ENCODE measurements at places on chromosomes 1 and 21. TPM values are rescaled to one million over a fixed set of nuclear protein-coding genes. Genes with fewer than 3 reads are reported as not detected.
A peak's percentile ranks its signal among the peaks of the same experiment; 100 is the strongest.

Gene GPR161
- total RNA-seq = 19.6 TPM

Gene B4GALT2
- 64.4 TPM for total RNA-seq

Gene GALNT2
- 49.4 TPM for total RNA-seq

Gene C4BPA
- total RNA-seq = under 0.01 TPM

Gene TRIM62
- 2.6 TPM for total RNA-seq

Gene ASB17
- total RNA-seq = not detected

Gene FCGR2B
- total RNA-seq = not detected

Gene CKS1B
- total RNA-seq = 49.0 TPM

Gene LIPI
- not detected for total RNA-seq

Gene CITED4
- 3.9 TPM for total RNA-seq

Gene ALX3
- not detected for total RNA-seq

Gene CCDC185
- not detected for total RNA-seq

Gene KIF21B
- 2.2 TPM for total RNA-seq

Gene CDC20
- total RNA-seq = 22.1 TPM

DNA sequence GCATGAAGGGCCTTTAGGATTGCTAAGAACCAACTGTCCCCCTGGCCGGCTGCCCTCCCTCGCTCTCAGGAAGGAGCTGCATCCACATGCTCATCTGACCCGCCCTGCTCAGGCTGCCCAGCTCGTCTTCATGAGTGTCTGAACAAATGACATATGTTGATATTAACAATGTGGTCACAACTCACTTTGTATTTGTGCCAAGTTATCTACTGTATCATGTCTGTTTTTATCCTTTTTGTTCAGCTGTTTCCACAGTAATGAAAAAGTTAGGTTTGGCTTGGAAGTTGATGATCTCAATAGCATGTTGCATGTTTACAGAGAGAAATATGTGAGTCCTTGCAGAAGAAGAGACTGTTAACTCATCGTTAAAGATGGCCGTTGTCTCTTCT lies 75.1 kb downstream of the PHTF1 start:
- DNase-seq = peak; percentile 60

GRCh38 chr21:34276711-34277425 lies 86.9 kb upstream of the KCNE2 start:
- no peak for DNase-seq

GRCh38 chr1:20767271-20767670 lies 19.8 kb downstream of the HP1BP3 start:
- DNase-seq = no peak

GRCh38 chr1:243712941-243713340 lies 137.1 kb downstream of the AKT3 start:
- DNase-seq = no peak

DNA sequence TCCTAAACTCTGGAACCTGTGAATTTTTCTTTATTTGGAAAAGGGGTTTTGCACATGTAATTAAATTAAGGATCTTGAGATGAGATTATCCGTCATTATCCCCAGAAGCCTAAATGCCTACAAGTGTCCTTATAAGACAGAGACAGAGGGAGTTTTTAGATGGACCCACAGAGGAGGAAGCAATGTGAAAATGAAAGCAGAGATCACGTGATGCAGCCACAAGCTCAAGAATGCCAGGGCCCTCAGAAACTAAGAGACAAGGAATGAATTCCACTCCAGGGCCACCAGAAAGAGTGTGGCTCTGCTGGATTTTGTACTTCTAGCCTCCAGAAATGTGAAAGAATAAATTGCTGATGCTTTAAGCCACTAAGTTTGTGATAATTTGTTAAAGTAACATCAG lies 183.6 kb upstream of the UBE2U start:
- DNase-seq = no peak

DNA sequence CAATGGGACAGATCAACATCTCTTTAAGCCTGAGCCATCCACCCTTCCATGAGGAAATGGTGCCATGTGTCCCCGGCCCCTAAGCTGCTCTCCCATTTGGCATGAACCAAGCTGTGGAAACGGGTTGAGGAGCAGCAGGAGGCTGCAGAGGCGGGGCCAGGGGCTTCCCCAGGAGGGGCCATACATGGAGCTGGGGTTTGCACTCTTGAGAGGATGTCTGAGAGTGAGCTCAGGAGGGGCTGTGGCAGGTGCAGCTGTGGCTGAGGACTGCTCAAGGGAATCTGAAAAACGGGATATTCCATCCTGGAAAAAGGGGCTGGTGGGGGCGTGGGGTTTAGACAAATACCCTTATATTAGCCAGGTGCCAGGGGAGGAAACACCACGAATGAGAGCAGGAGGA lies 7.1 kb upstream of the CLEC20A start:
- DNase-seq = no peak

DNA sequence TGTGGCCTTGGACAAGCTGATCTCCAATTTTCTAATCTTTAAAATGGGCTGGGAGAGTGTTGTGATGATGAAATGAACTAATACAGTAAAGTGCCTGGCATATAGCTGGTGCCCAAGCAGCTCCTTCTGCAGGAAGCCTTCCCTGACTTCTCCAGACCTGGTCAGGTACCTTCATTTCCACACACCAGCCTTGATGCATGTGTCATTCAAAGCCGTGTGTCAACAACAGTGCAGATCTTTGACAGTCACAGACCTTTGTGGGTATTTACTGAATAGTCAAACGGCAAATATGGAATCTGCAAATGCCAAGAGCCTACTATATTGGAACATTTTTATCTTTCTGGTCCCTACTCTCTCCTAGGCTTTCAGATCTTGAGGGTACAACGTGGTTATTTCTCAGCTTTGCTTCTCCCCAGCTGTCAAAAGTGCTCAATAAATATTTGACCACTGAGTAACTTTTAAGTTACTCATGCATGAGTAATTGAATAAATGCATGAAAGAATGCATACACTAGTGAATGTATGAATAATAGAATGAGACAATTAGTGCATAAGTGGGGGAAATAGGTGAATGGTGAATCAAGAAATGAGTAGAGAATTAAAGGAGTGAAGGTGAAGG lies 75.4 kb downstream of the MDM4 start:
- DNase-seq = no peak

- DNase-seq = no peak
Measured at GRCh38 chr1:37131281-37131680, 97.0 kb upstream of the GRIK3 start.

- DNase-seq = no peak
Measured at GRCh38 chr1:41319106-41319755, 42.0 kb upstream of the FOXO6 start.

GRCh38 chr1:150563340-150564038 lies 14.3 kb downstream of the ADAMTSL4 start:
- peak; percentile 68 for DNase-seq

DNA sequence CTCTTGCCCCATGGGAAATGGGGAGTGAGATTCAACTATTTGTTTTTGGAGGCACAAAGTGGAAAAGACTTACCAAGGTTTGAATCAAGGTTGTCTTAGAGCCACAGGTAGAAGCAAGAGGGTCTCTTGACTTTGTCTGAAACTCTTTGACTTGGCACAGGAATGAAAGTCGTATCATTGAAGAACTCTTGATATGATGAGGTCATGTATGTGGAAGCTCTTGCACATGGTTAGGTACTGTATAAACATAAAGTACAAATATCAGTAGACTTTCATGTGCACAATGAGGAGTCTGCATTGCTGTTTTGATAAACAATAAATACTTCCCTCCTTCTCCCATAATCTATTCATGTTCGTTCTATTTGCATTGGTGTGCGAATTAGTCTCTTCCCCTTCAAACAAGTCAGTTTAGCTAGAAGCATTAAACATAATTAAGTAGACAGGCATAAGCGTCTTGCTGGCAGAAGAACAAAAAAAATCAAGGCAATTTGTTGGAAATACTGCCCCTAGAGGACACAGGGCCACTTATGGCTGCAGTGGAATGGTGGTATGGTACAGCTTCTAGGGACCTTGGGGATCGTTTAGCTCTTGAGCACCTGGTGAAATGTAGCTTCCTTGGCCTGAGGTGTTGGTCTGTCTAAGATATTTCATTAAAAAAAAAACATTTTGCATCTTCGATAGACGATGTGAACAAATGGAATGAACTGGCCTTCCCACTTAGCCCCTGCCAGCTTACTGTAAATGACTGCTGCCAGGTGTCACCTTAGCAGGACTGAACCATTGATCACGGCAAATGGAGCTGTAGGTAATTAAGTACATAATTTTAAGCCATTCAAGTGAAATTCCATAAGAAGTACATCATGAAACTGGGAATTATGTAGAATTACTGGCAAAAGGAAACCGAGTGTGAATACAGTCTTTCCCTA lies 218.0 kb upstream of the GALNT2 start:
- peak; percentile 54 for DNase-seq

GRCh38 chr1:183642166-183642565 lies 6.6 kb upstream of the ARPC5 start:
- no peak for DNase-seq

GRCh38 chr1:151846062-151846568 lies 6.5 kb upstream of the C2CD4D start:
- peak; percentile 62 for DNase-seq

GRCh38 chr1:240562779-240563178 lies 49.2 kb downstream of the GREM2 start:
- DNase-seq = no peak

DNA sequence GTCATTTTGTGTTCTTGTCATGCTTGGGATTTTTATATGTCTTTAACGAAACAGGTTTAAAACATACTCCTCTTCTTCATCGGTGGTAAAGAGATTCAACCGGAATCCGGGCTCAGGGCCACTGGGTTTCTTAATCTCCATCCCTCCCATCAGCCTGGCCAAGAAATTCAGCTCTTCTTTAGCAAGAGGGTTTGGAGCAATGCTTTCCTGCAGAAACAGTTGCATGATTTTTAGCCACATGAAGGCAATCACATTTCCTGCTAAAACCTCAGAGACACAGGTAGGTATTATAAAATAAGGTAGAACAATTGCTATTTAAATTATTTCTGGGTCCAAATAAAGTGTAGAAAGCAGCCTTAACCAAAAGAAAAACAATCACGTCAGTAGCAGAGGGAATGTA lies 22.7 kb upstream of the LSM10 start:
- no peak for DNase-seq

DNA sequence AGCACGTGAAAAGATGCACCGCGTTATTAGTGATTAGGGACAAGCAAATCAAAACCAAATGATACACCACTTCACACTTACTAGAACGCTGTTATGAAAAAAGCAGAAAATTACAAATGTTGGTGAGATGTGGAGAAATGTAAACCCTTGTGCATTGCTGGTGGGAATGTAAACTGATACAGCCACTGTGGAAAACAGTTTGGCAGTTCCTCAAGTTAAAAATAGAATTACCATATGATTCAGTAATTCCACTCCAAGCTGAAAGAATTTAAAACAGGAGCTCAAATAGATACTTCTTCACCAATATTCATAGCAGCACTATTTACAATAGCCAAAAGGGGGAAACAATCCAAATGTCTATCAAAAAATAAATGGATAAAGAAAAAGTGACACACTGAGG lies 10.3 kb upstream of the EVI5 start:
- DNase-seq = no peak

DNA sequence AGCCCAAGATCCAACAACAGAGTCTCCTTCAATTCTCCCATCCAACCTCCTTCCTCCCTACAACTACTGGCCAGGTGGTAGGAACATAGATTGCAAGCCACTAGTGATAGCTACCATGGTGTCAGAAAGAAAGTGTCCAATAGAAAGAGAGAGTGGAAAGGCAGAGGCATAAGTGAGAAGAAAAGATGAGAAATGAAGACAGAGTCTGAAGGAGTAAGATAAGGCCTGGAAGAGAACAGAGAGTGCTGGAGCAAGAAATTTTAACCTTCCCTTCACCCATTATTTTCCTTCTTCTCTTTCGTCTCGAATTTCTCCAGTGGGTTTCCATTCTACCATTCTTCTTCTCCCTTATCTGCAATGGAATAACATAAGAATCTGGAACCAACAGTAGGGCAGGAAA lies 57.9 kb downstream of the CDC42BPA start:
- DNase-seq = no peak

GRCh38 chr21:44459712-44460440 lies 4.6 kb downstream of the LRRC3 start:
- DNase-seq = no peak

GRCh38 chr1:94527447-94528031 lies 14.0 kb downstream of the F3 start:
- DNase-seq = peak; percentile 51

DNA sequence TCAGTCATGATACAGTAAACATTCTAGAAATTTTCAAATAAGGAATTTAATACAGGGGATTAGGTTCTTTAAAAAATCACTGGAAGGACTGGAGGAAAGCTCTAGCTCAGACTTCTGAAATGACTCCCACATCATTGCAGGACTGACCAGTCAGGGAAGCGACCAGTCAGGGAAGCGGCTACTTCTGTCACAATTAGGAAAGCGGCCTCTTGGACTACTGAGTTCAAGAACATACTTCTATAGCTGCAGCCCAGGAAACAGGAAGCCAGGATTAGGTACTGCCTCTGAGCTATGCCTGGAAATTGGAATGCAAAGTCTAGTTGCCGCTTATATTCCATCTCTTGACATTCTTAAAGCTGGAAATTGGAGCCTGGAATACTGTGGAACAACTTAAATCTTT lies 45.5 kb downstream of the USP25 start:
- no peak for DNase-seq

GRCh38 chr1:230992100-230992774 lies 13.3 kb downstream of the ARV1 start:
- DNase-seq = no peak

GRCh38 chr1:107622966-107623365 lies 342.0 kb downstream of the VAV3 start:
- DNase-seq = no peak

DNA sequence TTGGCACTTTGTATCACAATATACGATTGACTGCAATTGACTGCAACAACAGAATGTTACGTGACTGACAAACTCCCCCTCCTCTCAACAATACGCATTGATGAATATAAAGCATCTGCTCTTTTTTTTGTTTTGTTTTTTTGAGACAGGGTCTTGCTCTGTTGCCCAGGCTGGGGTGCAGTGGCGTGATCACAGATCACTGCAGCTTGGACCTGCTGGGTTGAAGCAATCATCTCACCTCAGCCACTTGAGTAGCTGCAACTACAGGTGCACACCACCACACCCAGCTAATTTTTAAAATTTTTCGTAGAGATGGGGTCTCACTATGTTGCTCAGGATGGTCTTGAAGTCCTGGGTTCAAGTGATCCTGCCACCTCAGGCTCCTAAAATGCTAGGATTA lies 21.3 kb upstream of the CEP85 start:
- DNase-seq = no peak

- DNase-seq = no peak
Measured at GRCh38 chr1:12416101-12416500, 186.3 kb downstream of the VPS13D start.

GRCh38 chr1:208552928-208553327 lies 308.7 kb upstream of the PLXNA2 start:
- no peak for DNase-seq

- no peak for DNase-seq
Measured at GRCh38 chr1:232322162-232322734, 307.7 kb downstream of the SIPA1L2 start.

GRCh38 chr1:79524126-79524525 lies 517.6 kb upstream of the ADGRL4 start:
- no peak for DNase-seq

- DNase-seq = peak; percentile 7
Measured at GRCh38 chr1:84750110-84750730, 60.0 kb upstream of the SSX2IP start.

GRCh38 chr1:226360106-226360746 lies 47.7 kb downstream of the PARP1 start:
- DNase-seq = no peak
